ENCODE measurements at places on chromosomes 2 and 18. TPM values are rescaled to one million over a fixed set of nuclear protein-coding genes. Genes with fewer than 3 reads are reported as not detected.

DNA sequence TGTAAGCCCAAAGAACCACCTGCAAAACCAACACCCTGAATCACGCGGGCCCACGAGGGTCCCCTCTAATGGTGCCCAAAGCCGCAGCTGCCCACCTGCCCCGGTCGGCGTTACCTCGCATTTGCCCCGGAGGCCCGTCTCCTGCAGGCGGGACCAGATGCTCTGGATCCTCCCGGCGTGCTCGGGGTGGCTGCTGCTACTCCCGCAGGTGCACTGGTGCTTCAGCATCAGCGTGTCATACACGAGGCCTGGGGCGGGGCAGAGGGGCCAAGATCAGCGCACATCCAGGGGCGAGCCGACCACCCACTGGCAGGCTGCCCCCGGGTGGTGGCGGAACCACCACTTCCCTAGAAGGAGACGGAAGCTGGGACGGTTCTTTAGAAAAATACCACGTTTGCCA, 260.1 kb downstream of the TWIST2 start:
- no peak for DNase-seq

GRCh38 chr18:29874519-29875098, 1167.9 kb downstream of the DSC3 start:
- peak; percentile 2 for DNase-seq

DNA sequence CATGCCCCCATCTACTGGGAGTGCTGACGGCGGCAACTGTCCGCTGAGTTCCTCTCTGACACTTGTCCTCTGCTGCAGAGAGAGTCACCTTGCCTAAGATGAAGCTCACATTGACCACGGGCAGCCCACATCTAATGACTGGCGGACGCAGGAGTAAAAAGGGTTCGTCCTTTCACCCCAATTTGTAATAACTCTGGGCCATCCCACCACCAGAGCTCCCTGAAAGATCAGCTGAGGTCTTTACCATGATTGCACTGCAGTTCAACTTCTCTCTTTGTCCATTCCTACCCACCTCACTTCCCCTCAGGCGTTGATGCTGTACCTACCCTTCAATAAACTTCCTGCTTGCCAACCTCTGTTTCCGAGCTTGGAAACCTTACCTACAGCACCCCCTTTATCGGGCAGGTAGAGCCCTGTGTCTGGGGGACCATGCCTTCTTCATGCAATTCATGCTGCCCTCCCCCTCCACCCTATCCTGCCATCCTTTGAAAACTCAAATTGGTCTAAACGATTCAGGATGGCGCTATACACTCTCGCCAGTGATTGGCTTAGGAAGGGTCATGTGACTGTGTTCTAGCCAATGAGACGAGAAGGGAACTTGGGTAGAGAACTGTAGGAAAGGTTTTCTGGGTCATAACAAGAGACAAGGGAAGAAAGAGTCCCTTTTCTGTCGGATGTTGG, 10.3 kb upstream of the B3GNT2 start:
- no peak for DNase-seq

DNA sequence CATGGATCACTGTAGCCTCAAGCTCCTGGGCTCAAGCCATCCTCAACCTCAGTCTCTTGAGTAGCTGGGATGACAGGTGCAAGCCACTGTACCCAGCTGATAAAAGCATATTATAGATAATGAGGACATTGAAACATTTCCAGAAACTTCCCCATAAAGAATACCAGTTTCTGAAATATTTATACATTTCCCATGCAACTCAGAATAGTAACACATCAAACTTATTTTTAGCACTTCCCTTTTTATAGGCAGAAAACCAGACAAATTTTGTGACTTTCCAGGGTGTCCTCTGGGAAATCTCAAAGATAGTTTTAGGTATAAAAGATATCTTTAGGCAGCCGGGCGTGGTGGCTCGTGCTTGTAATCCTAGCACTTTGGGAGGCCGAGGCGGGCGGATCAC, 25.1 kb upstream of the DPYSL5 start:
- DNase-seq: no peak

DNA sequence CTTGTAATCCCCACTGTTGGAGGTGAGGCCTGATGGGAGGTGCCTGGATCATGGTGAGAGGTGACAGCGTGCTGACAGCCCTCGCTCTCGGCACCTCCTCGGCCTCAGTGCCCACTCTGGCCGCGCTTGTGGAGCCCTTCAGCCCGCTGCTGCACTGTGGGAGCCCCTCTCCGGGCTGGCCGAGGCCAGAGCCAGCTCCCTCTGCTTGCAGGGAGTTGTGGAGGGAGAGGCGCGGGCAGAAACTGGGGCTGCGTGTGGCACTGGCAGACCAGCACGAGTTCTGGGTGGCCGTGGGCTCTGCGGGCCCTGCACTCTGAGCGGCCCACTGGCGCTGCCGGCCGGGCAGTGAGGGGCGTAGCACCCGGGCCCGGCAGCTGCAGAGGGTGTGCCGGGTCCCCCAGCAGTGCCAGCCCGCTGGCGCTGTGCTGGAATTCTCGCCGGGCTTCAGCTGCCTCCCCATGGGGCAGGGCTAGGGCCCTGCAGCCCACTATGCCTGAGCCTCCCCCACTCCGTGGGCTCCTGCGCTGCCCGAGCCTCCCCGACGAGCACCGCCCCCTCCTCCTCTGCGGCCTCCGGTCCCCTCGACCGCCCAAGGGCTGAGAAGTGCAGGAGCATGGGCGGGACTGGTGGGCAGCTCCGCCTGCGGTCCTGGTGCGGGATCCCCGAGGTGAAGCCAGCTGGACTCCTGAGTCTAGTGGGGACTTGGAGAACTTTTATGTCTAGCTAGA, 197.1 kb downstream of the SPP2 start:
- DNase-seq: no peak

DNA sequence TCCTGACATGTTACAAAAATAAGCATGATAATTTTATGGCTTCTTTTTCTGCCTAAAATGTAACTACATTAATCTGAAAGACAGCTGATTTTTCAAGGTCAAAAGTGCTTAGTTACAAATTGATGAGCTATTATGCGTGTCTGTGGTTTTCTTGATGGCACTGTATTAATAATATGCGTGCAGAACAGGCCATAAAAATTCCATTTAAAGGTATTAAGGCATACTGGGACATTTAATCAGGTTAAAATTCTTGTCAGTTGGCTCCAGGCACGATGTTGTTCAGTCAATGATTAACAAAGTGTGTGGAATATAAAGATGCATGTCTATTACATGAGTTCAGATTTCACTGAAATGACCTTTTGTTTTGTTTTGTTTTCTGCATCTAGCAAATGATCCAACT, 420.1 kb upstream of the ZNF804A start:
- no peak for DNase-seq

GRCh38 chr18:74395006-74395405, 62.1 kb downstream of the DIPK1C start:
- no peak for DNase-seq

GRCh38 chr2:40719414-40719813, 267.5 kb upstream of the SLC8A1 start:
- DNase-seq: no peak

- DNase-seq: no peak
These were observed 260.4 kb upstream of the SP5 start for GRCh38 chr2:170454471-170455372.

DNA sequence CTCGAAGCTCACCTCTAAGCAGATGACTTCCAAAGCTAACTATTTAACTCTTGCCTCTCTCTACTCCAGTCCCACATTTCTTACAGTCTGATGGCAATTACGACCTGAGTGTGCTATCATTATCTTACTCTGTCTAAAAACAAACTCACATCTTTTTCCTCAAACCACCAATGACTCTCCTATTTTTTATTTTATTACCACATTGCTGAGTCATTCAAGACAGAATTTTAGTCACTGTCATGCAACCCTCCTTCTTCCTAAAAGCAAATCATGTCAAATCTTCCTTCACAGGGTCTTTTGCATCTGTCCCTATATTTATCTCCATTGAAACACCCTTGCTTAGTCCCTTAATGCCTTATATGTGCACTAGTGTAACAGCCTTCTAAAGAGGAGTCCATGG, 34.6 kb upstream of the C2orf15 start:
- DNase-seq: no peak

DNA sequence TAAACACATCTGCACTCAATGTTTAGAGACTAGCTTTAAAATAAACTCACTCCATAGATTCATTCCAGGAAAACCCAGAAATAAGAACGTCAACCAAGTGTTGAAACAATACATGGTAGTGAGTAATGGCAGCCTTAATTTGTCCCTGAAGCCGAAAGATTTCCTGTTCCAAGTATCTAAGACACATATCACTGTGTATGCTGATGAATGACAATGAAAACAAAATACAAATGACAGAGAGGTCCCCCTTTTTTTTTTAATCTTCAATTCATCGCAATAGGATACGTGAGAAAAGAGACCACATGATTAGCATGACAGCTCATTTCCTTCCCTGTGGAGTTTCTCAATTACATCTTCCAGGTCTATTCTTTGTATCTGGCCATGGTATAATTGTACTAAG, 160.5 kb upstream of the STK17B start:
- DNase-seq: no peak

Gene TSPYL6
- not detected for total RNA-seq

Gene NPPC
- 1.1 TPM for total RNA-seq

Gene SERPINB11
- not detected for total RNA-seq

Gene PID1
- total RNA-seq: 2.9 TPM

All from Panc1 (cell line).